ENCODE measurements at places on chromosomes 2 and 18.

- DNase-seq = peak; percentile 46
These were observed 1.5 kb downstream of the ACSL3 start for GRCh38 chr2:222862106-222862908.

DNA sequence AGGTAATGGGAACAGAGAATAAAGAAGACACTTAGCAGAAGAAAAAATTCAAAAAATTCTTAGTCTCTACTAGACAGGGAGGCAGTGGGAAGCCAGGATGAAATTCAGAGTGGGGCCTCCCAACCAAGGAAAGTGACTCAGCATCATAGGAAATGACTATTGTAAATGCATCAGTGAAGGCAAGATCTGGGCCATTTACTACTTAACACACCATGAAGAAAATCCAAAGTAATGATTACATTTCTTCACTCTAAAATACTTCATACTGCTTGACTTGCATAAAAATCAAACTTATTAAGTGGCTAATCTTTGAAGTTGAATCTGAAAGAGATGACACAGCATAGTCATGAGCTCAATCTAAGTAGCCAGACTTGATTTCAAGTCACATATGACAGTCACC lies 405.8 kb upstream of the SLC39A10 start:
- DNase-seq = no peak

DNA sequence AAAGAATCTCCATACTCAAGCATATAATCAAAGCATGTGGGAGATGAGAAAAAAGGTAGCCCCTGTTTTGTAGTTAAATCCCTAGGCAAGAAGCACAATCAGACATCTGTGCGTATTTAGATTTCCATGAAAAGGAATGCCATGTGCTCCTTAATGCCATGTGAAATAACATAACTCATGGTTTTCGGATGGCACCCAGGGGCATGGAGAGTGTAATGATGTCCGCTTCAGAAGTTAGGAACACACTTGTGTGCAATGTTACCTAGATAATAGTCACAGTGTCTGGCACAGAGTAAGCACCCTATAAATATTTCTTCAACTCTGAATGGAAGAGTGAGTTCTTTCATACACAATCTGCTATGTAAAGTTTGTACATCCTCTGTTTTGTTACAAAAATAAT lies 197.0 kb downstream of the NCKAP5 start:
- DNase-seq = no peak

GRCh38 chr2:69253611-69254301 lies 133.3 kb downstream of the GFPT1 start:
- DNase-seq = peak; percentile 47

DNA sequence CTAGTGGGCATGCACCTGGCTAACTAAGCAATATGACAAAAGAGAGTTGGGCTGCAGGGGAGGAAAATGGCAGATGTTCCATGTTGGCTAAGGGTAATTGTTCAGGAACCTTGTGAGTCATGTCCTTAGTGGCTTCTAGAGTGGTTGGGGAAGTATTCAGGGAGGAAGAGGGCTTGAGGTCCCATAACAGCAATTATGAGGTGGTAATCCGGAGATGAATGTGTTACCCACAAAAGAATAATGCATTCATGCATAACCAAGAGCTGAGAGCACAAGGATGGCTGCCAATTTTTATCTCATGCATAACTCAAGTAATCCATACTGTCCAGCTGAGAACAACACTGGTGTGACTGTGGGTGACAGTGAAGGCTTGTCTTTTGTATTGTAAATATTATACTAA lies 42.9 kb downstream of the TMEFF2 start:
- DNase-seq = no peak

GRCh38 chr2:146048141-146048540 lies 1528.2 kb upstream of the ZEB2 start:
- no peak for DNase-seq

GRCh38 chr2:149906886-149907285 lies 319.3 kb upstream of the MMADHC start:
- DNase-seq = peak; percentile 88

GRCh38 chr2:196513796-196514526 lies 125.6 kb upstream of the CCDC150 start:
- no peak for DNase-seq

- peak; percentile 79 for DNase-seq
These were observed 618.8 kb downstream of the SOCS6 start for GRCh38 chr18:70907673-70908072.

DNA sequence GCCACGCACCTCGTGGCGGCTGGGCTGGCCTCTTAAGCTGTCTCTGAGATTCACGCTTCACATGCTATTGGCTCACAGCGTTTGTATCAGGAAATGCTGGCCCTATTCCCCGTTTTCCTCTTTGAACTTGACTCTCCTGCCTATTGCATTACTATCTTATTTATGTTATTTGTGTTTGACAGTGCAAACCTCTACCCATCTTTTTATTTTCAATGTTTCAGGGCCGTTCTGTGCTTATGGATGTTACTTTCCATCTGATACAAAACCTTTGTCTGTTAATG lies 149.9 kb upstream of the TWIST2 start:
- DNase-seq = no peak

DNA sequence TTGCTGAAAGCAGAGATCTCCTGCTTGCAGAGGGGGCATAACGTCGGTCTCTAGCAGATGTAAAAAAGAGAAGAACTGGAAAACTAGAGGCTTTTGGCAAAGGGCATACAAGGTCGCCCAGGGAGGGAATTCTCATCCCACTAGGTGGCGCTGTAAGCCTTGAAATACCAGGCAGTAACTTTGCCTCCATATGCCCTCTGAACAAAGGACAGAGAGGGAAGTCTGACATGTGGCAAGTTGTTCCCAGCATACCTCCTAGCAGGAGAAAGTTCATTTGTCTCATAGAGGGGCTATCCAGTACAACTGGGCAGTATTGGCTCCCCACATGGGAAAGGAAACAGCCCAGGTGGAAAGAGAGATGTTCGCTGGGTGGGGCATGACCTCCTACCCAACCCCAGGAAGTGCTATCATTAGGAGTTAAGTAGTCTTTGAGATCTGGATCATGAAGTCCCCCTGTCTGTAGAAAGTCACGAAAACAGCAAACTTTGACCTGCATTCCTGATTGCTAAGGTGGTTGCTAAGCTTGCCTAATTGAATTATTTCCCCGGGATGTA lies 39.9 kb downstream of the STK17B start:
- peak; percentile 13 for DNase-seq

DNA sequence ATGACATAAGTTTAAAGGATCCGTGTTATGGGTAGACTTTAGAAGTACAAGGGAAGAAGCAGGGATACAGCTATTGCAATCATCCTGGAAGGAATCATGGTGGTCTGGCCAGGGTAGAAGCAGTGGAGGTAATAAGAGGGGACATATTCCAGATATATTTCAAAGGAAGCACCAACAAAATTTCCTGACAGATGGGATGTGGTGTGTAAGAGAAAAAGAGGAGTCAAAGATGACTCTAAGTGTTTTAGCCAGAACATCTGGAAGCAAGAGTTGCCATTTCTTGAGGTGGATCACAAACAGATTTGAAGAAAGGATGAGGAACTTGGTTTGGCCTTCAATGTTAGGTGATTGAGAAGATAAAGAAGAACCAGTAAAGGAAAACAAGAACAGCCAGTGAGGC lies 133.1 kb upstream of the CTAGE1 start:
- no peak for DNase-seq
